ENCODE measurements at places on chromosomes 2 and 18.

DNA sequence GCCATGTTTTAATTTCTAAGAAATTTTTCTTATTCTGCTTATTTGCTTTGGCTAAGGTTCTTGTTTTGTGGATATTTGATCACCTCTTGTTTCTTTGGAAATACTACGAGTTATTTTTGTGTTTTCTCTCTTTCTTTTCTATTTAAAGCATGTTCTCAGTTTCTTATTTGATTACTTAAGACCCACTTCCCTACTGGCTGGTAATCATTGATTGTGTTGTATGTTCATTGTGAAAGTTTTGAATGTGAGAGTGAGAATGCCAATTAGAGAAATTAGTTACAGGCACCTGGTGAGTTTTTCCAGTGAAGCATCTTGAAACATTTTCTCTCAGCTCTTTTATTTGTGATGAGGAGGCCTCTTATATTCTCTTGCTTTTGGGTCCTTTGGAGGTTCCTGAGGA, 226.7 kb upstream of the MC4R start:
- no peak for DNase-seq

- DNase-seq: no peak
These were observed 21.0 kb upstream of the CABLES1 start for GRCh38 chr18:23114171-23114881.

GRCh38 chr2:144133936-144134665, 385.8 kb downstream of the ZEB2 start:
- DNase-seq: no peak

GRCh38 chr18:78939105-78939504, 40.5 kb upstream of the SALL3 start:
- DNase-seq: no peak

DNA sequence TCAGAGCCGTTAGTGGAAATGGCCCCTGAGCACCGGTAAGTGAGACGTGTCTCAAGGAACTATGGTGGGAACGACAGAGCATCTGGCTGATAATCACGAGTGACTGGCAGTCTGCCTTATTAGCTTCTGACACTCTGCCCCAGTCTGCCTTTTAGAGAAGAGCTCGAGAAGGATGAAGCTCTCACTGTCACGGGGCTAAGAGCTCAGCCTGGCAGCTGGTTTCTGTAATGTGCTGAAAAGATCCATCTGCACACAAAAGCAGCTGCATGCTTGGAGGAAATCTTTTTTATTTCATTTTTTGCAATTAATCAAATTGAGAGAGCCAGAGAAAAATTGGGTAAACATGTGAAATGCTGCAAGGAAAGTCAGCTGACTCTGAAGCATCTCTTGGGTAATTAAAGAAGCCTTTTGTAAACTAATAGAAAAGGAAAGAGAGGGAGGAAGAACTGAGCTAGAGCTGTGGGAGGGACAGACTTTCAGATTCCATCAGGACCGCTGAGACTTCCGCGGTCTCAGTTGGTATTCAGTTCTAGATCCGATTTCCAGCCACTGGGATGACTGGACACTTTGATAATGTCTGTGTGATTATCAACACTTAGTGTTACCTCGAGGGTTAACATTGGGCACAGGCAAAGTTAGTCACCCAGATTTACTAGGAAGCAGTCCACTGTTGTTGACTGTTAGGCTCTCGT, 24.4 kb downstream of the MBP start:
- no peak for DNase-seq

- DNase-seq: no peak
These were observed 23.2 kb downstream of the PRKD3 start for GRCh38 chr2:37301408-37301807.

DNA sequence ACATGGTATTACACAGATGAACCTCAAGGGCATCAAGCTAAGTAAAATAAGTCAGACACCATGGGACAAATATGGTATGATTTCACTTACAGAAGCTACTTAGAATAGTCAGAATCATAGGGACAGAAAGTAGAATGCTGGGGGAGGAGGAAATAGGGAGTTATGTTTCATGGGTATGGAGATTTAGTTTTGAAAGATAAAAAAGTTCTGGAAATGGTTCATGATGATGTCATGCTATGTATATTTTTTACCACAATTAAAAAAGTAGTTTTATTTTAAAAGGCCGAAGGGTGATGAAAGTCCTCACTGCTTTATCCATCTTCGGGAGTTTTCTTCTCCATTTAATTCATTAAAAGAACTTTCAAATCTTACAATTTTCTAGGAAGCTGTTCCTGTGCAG, 181.9 kb downstream of the CALCRL start:
- DNase-seq: no peak

GRCh38 chr2:28750316-28751251, 1.0 kb upstream of the PPP1CB start:
- peak; percentile 62 for DNase-seq

- no peak for DNase-seq
These were observed 516.5 kb upstream of the NETO1 start for GRCh38 chr18:73384246-73384645.

DNA sequence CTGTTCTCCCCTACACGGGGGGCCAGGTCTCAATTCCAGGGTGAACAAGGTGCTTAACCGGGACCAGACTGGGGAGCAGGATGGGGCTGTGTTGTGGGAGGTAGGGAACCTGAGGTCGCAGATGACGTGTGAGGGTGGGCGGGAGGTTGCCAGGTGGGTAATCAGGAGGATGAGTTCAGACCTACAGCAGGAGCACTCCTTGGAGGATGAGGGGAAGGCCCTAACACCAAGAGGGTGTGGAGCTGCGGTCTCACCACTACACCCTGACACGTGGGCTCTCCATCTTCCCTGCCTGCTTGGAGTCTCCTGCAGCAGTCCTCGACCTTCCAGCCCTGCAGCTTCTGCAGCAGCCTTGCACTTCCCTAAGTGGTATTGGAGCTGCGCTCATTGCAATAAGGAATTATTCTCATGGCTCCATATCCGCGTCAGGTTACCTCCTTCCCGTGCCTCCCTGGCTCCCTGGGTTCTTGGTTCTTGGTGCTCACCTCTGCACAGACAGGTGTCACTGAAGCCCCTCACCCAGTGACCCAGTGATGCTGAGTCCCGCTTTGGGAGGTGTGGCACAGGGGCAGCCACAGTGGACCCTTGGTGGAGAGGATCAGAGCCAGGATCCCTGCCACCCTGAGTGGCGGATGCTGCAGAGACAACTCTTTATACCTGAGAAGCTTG, 15.5 kb downstream of the SH3BP4 start:
- no peak for DNase-seq

GRCh38 chr2:120279708-120280107, 27.1 kb downstream of the RALB start:
- DNase-seq: no peak

DNA sequence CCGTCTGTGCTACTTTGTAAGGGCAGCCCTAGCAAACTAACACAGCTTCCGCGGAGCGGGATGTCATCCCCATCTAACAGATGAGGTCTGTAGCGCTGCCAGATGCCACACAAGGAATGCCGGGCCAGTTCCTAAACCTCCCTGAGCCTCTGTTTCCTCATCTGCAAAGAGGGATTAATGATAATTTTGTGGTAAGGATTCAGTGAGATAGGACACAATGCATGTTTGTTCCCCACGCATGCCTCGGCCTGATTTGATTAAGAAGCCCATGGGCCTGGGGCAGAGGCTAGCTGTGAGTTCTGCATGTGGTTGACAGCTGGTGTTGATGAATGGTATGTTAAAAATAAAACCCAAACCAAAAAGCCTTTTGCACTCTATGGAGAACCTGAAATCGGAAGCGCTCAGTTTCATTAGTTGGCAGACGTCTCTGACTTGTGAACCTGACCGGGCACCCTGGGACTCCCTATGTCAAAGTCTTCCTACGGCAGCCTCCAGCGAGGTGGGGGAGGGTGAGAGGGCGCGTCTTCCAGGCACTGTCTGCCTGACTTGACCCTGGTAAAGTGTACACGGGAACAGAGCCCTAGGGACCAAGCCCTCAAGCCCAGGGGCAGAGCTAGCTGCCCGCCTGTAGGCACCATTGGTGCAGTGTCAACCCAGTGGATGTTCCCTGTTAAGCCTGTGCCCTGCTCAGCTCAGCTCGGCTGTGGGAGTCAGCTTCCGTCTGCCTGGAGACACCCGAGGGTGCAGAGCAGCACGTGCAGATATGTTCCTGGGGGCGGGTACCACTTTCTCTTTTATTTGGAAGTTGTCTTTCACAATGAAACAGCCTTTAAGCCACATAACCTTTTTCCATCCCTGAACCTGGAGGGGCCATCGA, 14.8 kb upstream of the INHBB start:
- no peak for DNase-seq

- DNase-seq: no peak
These were observed 72.8 kb upstream of the TTC39C start for GRCh38 chr18:23941791-23942190.

- no peak for DNase-seq
These were observed 86.9 kb downstream of the SH3YL1 start for GRCh38 chr2:176917-177316.

DNA sequence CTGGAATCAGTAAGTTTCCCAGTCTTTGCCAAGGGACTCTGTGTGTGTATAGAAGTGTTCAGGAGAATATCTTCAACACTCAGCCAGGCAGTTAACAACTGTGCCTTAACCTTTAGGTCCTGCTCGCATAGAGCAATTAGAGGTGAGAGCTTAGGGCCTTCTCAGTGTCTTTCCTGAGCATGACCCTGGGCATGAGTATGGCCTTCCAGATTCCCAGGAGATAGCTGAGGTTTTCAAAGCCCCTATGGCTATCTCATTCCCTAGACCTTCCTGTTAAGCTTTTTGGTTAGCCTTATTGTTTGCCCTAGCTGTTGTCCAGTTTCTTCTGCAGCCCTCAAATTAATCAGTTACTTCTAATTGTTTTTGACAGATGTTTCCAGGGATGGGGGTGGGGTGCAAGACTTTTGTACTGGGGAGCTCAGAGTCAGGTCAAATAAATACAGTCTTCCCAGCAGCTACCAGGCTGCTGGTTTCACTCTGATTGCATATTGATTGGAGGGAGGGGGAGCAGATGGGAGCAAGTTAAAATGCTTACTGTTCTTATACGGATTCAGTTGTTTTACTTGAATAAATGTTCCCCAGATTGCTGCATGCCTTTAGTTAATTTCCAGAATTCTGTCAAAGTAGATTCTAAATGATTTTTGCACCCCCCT, 23.1 kb downstream of the PDK1 start:
- DNase-seq: no peak

- DNase-seq: no peak
These were observed 150.0 kb upstream of the GALNT5 start for GRCh38 chr2:157107460-157107859.

- DNase-seq: no peak
These were observed 147.0 kb downstream of the ANTXR1 start for GRCh38 chr2:69159986-69160385.

- no peak for DNase-seq
These were observed 201.0 kb upstream of the NABP1 start for GRCh38 chr2:191476901-191477300.

DNA sequence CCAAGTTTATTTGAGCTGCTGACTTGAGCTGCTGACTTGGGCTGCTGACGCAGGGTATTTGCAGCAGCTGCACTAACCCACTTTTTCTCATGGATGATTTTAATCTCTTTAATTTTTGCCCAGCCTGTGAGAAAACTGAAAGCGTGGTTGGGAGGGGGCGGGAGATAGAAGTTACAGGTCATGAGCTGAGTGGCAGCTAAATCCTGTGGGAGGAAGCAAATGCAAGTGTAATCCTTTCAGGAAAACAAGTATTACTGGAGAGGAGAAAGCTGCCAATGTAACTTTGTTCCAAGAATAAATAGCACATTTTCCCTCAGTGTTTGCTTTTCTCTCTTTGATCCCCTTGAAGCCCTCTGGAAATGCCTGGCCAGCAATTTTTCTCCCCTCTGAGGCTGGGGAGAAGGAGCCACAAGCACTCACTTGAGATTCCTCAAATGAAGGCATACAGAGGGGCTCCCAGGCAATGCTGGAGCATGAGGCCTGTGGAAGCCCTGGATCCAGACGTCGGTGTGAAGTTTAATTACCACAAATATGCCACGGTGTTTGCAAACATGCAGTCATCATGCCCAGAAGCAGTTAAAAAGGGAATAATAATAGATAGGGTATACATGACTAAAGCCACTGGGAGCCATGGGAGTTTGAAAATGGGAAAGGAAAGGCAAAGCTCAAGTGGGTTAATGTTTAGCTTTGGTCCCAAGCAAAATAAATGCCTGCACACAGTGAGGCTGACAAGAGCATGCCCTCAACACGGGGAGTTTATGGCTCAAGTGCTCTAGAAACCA, 10.4 kb upstream of the EVA1A start:
- no peak for DNase-seq

GRCh38 chr18:59717291-59717690, 20.1 kb upstream of the CCBE1 start:
- no peak for DNase-seq

- no peak for DNase-seq
These were observed 222.9 kb downstream of the PTPRM start for GRCh38 chr18:7789856-7790552.

DNA sequence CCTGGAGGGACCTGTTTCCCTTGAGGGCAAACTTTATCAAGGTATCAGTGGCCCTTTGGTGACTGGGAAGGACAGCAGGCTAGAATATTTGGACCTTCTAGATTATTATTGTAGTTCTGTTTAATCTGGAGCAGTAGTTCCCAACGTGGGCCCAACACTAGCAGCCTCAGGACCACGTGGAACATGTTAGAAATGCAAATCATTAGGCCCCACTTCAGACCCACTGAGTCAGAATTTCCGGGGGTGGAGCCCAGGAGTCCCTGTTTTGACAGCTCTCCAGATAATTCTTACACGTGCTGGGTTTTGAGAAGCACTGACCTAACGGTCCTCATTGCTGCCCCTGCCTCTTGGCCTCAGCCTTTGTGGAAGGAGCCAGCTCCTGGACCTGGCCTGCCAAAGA, 25.5 kb upstream of the DYNC2LI1 start:
- DNase-seq: no peak

DNA sequence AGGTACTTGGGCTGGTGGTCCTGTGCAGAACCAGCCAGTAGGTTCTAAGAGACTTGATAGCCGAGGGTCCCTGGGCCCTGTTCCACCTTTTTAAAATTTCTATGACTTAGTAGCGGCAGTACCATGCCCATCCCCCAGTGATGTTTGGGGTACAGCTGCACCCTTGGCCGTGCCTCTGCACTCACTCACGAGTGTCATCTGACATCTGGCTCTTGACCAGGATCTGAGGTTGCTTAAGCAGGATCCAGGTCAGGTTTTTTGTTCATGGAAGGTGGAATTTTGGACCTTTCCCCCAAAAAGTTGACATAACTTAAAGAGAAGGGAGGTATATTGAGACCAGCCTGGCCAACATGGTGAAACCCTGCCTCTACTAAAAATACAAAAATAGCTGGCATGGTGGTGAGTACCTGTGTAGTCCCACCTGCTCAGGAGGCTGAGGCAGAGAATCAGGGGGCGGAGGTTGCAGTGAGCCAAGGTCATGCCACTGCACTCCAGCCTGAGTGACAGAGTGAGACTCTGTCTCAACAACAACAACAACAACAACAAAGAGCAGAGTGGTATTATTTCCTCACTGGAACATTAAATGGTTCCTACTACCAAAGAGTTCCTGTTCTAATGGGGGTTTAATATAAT, 163.6 kb downstream of the NEDD4L start:
- DNase-seq: no peak

DNA sequence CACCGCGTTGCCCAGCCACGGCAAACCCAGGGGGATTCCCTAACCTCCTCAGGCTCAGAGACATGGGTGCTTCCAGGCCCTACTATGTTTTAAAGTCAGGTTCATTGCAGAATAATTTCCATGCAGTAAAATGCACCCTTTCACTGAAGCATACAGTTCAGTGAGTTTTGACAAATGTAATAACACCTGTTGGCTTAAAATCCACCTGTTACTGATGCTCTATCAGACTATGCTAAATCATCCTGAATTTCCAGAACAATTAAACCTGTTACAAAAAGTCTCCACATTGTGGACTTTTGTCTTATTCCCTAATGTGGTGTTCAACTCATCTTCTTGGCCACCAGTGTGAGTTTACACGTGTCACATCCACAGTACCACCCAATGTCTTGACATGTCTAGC, 147.0 kb upstream of the ACAA2 start:
- DNase-seq: no peak
